ENCODE measurements at places on chromosomes 13 and 19.

- DNase-seq = no peak
These were observed 9.4 kb downstream of the PGLS start for GRCh38 chr19:17520865-17521264.

GRCh38 chr19:4260613-4261191, 13.8 kb downstream of the YJU2 start:
- DNase-seq = no peak

- DNase-seq = no peak
These were observed 41.0 kb upstream of the PEPD start for GRCh38 chr19:33562636-33563035.

DNA sequence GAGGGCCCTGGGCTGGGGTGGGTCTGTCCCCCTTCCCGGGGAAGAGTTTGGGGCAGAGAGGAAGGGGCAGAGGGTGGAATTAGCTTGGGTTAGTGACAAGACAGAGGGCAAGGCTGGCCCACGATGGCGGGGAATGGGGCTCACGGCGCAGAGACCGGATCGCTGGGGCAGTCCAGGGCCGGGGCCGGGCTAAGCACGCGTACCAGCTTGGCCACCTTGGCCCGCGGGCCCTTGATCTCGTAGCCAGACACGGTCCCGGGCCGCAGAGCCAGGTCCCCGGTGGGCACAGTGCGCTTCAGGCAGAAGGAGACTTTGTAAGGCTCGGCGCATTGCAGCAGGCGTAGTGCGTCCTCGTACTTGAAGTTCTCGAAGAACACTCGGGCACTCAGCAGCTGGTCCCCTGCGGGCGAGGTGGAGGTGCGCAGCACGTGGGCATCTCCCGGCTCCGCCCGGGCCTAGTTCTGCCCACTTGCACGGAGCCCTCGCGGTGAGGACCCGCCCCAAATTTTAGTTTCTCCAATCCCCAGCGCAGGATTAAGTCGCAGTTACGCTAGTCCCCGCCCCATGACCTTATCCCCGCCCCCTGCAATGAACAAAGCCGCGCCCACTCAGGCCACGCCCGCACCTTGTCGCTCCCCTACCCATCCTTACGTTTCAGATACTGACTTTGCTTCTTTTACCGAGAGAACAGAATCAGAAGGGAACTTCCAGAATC, 8.6 kb upstream of the HIPK4 start:
- no peak for DNase-seq

DNA sequence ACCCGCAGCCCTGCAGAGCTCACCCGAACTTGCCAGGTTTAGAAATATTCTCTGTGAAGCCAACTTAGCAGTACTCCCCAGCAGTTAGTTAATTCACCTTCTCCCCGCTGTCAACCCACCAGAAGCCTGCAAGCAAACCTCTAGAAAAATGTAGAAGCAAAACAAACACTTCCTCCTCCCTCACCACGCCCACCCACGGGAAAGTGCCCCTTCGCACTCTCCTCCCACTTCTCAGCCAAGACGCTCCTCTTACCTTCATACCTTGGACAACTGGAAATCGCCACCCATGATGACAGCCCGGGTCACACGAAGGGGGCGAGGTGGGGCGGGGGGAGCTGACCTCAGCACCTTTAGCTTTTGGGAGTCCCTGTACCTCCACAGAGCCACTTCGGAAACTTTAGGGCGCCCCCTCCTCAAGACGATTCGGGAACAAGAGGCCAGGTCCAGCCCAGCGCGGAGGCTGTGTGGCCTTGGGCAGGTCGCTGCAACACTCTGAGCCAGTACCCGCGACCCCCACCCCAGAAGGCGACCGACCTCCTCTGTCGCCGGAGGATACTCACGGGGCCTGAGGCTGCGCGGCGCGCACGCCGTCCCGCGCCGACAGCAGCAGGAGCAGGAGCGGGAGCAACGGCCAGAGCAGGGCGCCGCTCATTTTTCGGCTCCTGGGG, 485 bp downstream of the CPAMD8 start:
- DNase-seq = no peak

- no peak for DNase-seq
These were observed 270.5 kb downstream of the GPC6 start for GRCh38 chr13:93496985-93497673.

DNA sequence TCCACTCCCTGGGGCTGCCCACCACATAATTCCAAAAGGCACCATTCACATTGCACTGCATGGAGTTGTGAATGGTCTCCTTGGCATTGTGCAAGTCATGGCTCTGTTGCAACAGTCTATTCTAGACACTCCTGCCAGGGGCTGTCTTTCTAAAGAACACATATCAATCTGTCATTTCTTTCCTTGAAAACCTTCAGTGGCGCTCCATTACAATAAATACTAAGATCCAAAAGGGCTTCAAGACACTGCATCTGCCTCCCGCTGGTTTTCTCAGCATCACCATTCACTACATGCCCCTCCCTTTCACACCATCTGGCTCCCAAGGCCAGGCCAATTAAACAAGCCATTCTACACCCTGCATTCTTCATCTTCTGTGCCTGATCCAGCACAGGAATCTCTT, 32.2 kb upstream of the TM9SF2 start:
- no peak for DNase-seq

DNA sequence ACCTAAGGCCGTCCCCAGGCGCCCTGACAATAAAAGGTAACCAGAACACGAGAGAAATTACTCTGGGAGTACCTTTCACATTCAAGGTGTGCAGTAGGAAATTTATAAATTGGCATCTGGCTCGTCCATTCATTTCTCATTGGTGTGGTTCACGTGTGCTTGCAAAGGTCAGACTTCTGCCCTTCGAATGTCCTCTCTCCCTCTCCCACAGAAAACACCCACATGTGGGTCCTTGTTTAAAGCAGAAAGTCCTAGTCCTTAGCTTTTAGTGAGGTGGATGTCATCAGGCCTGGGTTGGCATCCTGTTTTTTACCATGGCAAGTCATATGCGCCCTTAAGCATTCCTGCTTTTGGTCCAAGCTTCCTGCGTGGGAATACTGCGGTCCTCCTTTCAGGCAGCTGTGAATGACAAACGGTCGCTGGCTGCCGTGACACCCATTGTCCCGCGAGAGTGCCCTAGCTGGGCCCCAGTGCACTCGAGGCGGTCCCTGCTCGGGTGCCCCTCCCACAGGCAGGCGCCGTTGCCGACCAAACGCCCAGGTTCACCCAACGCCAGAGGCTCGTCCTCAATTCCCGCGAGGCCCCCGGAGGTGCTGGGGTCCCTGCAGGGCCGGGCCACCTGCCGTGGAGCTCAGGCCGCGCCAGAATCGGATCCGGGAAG, at the start of gene NUDT19:
NUDT19 (plus strand) TSS at position 531 of the 661 bp plus-strand sequence. CDS start 140 bp downstream, outside the sequence.
- peak; percentile 81 for DNase-seq

GRCh38 chr13:30737511-30738337, 2.4 kb downstream of the ALOX5AP start:
- no peak for DNase-seq

DNA sequence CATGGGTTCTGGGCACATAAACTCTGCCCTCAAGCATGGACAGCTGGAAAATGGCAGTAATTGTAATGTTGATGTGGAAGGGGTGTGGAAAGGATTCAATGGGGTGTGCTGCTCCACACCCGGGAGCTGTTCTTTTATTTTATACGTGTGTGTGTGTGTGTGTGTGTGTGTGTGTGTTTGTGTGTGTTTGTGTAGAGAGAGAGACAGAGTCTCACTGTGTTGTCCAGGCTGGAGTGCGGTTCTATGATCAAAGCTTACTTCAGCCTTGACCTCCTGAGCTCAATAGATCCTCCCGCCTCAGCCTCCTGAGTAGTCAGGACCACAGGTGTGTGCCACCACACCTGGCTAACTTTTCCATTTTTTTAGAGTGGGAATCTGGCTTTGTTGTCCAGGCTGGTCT, 2.8 kb downstream of the MRPS12 start:
- no peak for DNase-seq

- DNase-seq = no peak
These were observed 29.2 kb upstream of the MLNR start for GRCh38 chr13:49190901-49191300.

DNA sequence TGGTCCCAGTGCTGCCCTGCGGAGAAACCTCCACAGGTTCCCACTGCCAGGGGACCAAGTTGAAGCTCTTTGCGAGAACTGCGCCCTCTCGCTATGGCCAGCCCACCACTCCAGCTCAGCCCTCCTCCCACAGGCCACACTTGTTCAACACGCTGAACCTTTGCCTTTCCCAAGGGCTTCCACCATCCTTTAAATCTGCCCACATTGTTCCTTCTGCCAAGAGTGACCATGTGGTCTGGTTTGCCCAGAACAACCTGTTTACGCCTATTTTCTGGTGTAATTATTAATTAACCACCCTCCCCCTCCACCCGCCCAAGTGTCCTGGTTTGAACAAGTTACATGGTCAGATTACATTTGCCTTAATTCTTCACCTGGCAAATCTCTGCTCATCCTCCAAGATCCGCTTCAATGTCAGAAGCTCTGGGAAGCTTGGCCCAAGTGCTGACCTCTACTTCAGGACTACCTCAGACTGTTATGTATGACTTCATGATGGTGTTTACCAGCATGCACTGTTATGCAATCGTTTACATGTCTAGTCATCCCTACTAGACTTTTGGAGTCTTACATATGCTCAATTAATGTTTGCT, 12.0 kb upstream of the USP12 start:
- DNase-seq = no peak

DNA sequence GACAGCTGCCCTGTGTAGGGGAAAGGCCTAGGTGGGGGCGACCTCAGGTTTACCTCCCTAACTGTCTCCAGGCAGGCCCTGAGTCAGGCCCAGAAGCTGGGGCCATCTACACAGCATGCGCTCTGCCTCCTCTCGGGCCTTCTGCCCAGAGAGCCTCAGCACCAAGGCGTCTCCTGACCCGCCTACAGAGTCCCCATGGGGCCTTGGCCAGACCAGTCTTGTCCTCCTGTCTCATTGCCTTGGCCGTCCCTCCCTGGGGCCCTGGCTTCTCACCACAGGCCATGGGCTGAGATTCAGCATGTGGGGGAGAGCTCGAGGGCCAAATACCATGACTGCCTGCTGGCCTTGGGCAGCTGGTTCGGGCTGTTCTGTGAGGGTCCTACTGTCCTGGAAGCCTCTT, 59.0 kb downstream of the SMARCA4 start:
- DNase-seq = no peak

GRCh38 chr13:114111577-114111976, 20.8 kb downstream of the RASA3 start:
- DNase-seq = no peak

GRCh38 chr13:44843403-44843802, 145.9 kb downstream of the NUFIP1 start:
- no peak for DNase-seq

DNA sequence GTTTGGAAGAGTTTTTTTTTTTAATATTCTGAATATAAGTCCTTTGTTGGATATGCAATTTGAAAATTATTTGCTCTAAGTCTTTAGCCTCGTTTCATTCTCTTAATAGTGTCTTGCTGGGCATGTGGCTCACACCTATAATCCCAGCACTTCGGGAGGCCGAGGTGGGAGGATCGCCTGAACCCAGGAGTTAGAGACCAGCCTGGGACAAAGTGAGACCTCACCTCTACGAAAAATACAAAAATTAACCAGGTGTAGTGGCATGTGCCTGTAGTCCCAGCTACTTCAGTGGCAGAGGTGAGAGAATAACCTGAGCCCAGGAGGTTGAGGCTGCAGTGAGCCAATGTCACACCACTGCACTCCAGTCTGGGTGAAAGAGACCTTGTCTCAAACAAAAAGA, 87.3 kb upstream of the UBAC2 start:
- DNase-seq = no peak
